ENCODE measurements at places on chromosomes 12 and 14.

DNA sequence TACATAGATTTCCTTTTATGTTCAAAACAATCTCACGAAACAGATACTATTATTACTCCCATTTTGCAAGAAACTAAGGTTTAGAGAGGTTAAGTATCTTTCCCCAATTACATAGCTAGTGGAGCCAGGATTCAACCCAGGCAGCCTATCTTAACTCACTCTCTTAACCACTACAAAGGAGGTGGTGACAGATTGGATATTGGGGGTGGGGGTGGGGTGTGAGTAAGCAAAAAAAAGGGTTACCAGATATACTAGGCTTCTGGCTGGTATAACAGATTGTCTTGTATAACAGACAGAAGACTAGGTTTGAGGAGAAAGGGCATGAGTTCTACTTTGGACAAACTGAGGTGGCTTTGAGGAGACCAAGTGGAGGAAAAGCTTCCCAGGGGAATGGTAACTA lies 2.1 kb downstream of the GMFB start:
- DNase-seq = no peak
- H3K27me3 ChIP-seq = no peaks in the 10 kb centered on the region
- no peak overlapping the region for H3K4me3 ChIP-seq
- peaks cover 5% of the 10 kb centered on the region for H3K4me1 ChIP-seq
- H3K36me3 ChIP-seq = peaks cover 8% of the 10 kb centered on the region

- no peaks in the 10 kb centered on the region for H3K27me3 ChIP-seq
- H3K36me3 ChIP-seq = no peaks in the 10 kb centered on the region
- H3K4me3 ChIP-seq = no peak overlapping the region
- no peak for DNase-seq
Measured at GRCh38 chr12:24979329-24979728, 30.4 kb upstream of the BCAT1 start.

GRCh38 chr12:108483213-108484059 lies 31.6 kb upstream of the FICD start:
- no peaks in the 10 kb centered on the region for H3K4me1 ChIP-seq
- H3K36me3 ChIP-seq = no peaks in the 10 kb centered on the region
- DNase-seq = no peak

DNA sequence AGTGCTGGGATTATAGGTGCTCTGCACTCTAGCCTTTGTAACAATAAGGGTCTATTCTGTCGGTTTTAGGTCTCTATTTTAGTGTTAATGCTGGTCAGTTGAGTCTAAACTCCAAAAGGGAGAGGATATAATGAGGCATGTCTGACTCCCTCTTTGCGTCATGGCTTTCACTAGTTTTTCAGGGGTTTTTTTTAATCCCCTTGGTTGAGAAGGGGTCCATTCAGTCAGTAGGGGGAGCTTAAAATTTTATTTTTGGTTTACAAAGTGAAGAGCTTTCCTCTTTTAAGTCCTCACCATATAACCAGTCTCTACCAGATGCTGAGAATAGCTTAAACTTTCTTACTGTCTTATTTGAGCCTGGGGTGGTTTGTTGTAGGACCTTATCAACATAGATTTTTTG lies 106.9 kb downstream of the PRKCH start:
- no peak overlapping the region for H3K27ac ChIP-seq
- no peak overlapping the region for H3K4me3 ChIP-seq
- no peak for DNase-seq
- H3K4me1 ChIP-seq = no peaks in the 10 kb centered on the region
- no peaks in the 10 kb centered on the region for H3K27me3 ChIP-seq

GRCh38 chr12:27505109-27505508 lies 18.9 kb upstream of the PPFIBP1 start:
- H3K27ac ChIP-seq = no peak overlapping the region
- no peaks in the 10 kb centered on the region for H3K36me3 ChIP-seq
- DNase-seq = no peak
- no peak overlapping the region for H3K4me3 ChIP-seq

DNA sequence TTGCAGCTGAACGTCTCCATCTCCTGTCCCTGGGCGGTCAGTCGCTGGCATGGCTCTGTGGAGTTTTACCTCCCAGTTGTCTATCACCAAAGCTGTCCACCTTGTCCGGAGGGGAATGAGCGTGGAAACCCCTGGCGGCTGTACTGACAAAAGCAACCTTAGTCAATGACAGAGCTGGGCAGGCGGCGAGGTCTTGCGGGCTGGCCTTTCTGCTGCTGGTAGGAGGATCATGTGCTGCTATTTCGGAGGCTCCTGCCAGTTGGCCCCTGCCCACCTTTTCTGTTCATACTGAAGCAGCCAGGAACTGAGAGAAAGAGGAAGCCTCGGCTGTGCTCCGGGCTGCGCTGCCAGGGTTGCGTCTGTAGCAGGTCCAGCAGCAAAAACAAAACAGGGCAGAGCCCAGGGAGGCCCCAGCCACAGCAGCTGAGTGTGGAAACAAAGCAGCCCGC lies 57.7 kb downstream of the HMGA2 start:
- no peak for DNase-seq
- no peaks in the 10 kb centered on the region for H3K27me3 ChIP-seq
- no peak overlapping the region for H3K4me3 ChIP-seq
- no peak overlapping the region for H3K27ac ChIP-seq
- peaks cover 24% of the 10 kb centered on the region for H3K4me1 ChIP-seq
- H3K36me3 ChIP-seq = peaks cover 11% of the 10 kb centered on the region

GRCh38 chr12:3200032-3200617 lies 122.9 kb downstream of the TSPAN9 start:
- peaks cover 21% of the 10 kb centered on the region for H3K4me1 ChIP-seq
- peaks cover 1% of the 10 kb centered on the region for H3K36me3 ChIP-seq
- peak; percentile 93 for DNase-seq
- H3K27ac ChIP-seq = peak overlapping the region; percentile 62
- H3K4me3 ChIP-seq = peak overlapping the region; percentile 72

DNA sequence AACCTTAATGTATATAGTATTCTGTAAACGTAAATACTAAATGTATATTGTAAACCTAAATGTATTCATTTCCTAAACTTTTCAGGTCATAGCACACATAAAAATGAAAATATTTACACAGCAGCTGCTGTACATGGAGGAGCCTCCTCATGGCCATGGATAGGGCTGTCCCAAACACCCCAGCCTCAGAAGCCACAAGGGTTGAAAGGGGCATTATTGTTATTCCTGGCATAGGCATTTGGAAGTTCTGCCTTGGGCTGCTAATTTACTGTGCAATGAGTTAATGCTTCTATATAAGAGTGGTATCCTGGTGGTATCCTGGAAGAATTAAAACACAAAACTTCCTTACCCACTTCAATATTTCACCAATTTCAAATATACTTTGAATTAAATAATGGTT lies 159.4 kb downstream of the SLC5A8 start:
- no peak overlapping the region for H3K4me3 ChIP-seq
- peaks cover 41% of the 10 kb centered on the region for H3K4me1 ChIP-seq
- no peaks in the 10 kb centered on the region for H3K27me3 ChIP-seq
- H3K36me3 ChIP-seq = no peaks in the 10 kb centered on the region
- H3K27ac ChIP-seq = no peak overlapping the region

DNA sequence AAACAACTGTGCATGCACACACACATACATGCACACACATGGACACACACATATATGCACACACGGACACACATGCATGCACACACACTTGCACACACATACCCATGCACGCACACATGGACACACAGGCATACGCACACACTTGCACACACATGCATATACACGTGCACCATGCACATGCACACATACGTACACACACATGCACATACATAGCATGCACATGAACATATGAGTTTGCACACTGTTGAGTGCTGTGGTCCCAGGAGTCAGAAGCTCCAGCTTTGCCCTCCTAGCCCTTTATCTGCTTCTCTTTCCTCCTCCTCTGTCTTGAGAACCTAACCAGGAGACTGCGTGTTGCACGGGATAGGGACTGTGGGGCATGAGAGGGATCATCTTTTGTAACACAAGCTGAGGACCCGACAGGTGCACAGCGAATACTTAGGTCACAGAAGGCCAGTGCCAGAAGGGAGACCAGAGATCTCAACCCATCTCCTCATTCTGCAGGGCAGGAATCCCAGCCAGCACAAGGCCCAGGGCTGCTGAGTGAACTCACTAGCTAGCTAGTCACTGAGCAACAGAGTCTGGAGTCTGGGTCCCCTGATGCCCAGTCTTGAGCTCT lies 3.5 kb upstream of the LRTM2 start:
- no peak for DNase-seq
- no peaks in the 10 kb centered on the region for H3K36me3 ChIP-seq
- no peak overlapping the region for H3K4me3 ChIP-seq
- peaks cover 27% of the 10 kb centered on the region for H3K27me3 ChIP-seq
- H3K27ac ChIP-seq = no peak overlapping the region
- H3K4me1 ChIP-seq = 0 out of 2 replicates have a peak, but pooled peaks cover 4% of the 10 kb centered on the region

DNA sequence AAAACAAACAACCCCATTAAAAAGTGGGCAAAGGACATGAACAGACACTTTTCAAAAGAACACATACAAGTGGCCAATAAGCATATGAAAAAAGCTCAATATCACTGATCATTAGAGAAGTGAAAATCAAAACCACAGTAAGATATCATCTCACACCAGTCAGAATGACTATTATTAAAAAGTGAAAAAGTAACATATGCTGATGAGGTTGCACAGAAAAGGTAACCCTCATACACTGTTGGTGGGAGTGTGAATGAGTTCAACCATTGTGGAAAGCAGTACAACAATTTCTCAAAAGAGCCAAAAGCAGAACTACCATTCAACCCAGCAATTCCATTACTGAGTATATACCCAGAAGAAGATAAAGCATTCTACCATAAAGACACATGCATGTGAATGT lies 18.2 kb downstream of the PDE6H start:
- H3K4me1 ChIP-seq = peaks cover 6% of the 10 kb centered on the region
- H3K4me3 ChIP-seq = no peak overlapping the region
- H3K36me3 ChIP-seq = no peaks in the 10 kb centered on the region
- H3K27me3 ChIP-seq = no peaks in the 10 kb centered on the region
- H3K27ac ChIP-seq = no peak overlapping the region

DNA sequence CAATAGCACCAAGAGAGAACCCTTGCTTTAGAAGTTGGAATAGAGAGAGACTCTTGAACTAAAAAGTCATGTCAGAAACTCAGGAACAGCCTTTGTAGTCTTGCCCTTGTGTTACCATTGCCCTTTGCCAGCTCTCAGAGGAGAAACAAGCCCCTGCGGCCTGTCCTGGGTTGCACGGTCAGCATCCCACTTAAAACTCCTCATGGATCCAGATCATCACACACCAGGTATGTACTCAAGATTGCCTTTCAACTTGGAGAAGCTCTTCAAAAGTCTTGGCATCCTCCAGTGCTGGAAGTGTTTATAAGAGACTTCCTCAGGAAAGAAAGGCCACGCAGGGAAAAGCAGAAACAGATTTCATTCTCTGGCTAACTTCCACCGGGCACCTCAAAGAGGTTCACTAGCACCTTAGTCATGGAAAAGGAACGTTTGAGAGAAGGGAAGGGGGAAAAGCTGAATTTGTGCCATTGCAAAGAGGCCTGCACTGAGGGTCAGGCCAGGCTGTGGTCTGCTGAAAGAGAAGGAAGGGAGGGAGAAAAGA lies 594.2 kb downstream of the MED13L start:
- no peaks in the 10 kb centered on the region for H3K36me3 ChIP-seq
- no peaks in the 10 kb centered on the region for H3K27me3 ChIP-seq
- DNase-seq = no peak
- no peaks in the 10 kb centered on the region for H3K4me1 ChIP-seq
- H3K4me3 ChIP-seq = no peak overlapping the region
- no peak overlapping the region for H3K27ac ChIP-seq

DNA sequence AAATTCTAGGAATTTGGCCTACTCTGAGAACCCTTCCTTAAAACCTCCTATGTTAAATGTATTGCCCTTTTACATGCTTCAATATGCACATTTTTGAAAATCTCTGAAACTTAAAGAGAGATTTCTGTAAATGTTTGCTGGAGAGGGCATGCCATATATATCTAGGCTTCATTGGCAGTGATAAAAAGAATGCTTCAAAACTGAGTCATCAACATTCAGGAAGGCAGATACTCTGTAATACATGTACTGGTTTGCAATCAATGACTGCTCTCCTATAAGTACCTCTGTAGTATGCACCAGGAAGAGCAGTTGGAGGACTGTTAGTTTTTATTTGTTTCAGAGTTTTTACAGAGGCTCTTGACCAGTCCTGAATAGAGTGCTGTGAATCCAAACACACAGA lies 739.9 kb downstream of the SLC16A7 start:
- no peaks in the 10 kb centered on the region for H3K4me1 ChIP-seq
- no peak overlapping the region for H3K27ac ChIP-seq
- no peak overlapping the region for H3K4me3 ChIP-seq
- no peaks in the 10 kb centered on the region for H3K27me3 ChIP-seq
- no peak for DNase-seq

DNA sequence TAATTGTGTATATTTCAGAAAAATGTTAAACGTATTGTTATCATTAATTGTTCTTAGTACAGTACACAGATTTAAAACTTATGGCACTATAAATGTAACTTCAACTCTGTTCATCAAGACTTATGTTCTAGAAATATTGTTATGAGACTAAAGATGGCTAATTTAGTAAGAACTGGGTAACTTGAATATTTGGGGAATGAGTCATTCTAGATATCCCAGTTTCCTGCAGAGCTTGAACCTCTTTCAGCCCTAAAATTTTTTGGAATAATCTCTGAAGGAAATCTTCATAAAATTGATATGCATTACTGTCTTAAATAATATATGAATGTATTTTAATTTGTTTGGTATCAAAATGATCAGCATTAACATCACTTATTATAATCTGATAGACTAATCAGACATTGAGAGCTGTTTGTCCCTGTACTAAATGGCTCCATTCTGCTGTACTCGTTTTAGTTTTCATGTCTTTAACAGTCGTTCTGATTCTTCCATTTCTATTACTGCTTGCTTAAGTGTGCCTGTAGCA lies 87.1 kb downstream of the VEZT start:
- DNase-seq = no peak
- H3K27me3 ChIP-seq = no peaks in the 10 kb centered on the region
- no peak overlapping the region for H3K27ac ChIP-seq
- H3K4me3 ChIP-seq = no peak overlapping the region
- H3K36me3 ChIP-seq = peaks cover 18% of the 10 kb centered on the region

DNA sequence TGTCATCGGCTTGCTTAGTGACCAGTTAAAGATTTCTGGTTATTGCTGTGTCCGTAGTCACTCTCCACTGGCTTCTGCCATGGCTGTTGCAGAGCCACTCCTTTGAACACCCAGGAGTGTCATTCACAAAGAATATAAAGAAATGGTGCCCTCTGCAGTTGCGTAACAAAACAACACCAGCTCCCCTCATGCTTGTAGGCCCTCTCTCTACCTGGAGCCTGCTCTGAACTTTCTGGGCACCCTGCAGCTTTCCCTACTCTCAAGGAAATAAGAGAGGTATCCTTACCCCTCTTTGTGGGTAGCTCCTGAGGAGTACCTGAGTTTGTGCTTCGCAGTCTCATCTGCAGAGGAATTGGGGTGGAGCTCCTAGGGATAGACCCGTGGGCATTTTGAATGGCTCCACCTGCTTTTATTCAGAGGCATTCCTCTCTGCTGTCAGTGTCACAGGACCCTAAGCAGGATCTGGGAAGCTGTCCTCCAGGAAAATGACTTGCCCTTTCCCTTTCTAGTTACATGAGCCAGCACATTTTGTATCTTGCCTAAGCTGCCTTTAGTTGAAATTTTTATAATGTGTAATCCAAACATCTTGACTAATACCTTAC lies 97.2 kb upstream of the TMEM260 start:
- no peak overlapping the region for H3K4me3 ChIP-seq
- H3K4me1 ChIP-seq = no peaks in the 10 kb centered on the region
- no peaks in the 10 kb centered on the region for H3K27me3 ChIP-seq
- no peak overlapping the region for H3K27ac ChIP-seq
- peak; percentile 66 for DNase-seq

Measured in SJCRH30 (cell line).